Activated naive CD4-positive, alpha-beta T cell treated with anti-CD3 and anti-CD28 coated beads, Interleukin-2, amount 50 U/mL, for 72 hours (primary cell): ENCODE measurements at places on chromosomes 2 and 18.

GRCh38 chr2:215527736-215528135 lies 91.9 kb upstream of the FN1 start:
- no peak for DNase-seq

GRCh38 chr2:215410932-215411285 lies 25.0 kb downstream of the FN1 start:
- no peak for DNase-seq

DNA sequence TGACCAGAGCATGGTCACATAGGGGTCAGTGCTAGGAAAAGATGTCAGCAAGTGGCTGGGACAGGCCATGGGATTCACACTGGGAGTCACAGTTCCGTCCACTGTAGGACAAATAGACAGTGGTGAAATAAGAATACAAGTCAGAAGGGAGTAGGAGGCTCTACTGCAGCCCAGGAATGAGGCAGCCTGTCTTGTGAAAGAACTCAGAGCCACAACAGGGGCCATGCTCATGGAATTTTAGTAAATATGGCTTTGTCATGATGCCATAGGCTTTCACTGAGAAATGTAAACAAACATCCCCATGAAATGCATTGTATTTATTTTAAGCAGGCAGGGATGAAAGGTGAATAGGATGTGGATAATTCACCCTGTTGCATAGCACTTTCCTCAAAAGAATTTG lies 504.3 kb downstream of the SOX11 start:
- DNase-seq, result no peak

DNA sequence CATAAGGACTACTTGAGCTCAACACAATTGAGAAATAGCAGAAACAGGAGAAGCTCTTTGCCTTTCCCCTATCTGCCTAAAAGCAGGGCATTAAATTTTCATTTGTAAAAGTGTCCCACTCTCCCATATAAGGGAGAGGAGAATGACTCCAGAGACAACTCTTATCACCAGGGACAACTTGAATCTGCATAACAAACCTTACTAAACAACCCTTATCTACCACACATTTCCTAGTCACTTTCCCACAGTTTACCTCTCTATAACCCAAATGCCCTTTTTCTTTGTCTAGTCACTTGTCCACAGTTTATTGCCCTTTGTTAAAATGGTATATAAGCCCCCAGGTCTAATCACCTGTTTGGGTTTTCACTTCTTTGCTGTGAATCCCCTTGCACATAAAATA lies 37.5 kb upstream of the PPM1B start:
- DNase-seq, result no peak

DNA sequence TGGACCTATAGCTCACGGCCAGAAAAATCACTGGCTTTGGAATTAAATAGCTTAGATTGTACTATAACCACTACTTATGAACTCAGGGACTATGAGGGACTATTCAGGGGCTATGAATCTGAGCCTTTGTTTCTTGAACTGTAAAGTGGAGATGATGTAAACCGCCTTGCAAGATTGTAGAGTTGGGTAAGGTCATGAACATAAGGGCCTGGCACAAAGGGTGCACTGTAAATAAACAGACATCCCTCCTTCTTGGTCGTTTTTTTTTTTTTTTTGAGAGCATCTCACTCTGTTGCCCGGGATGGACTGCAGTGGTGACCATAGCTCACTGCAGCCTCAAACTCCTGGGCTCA lies 2.8 kb downstream of the TMEM177 start:
- no peak for DNase-seq

- no peak for DNase-seq
These were observed 99.6 kb downstream of the TPGS2 start for GRCh38 chr18:36729197-36729596.

GRCh38 chr18:58013241-58014211 lies 30.5 kb upstream of the NEDD4L start:
- no peak for DNase-seq

DNA sequence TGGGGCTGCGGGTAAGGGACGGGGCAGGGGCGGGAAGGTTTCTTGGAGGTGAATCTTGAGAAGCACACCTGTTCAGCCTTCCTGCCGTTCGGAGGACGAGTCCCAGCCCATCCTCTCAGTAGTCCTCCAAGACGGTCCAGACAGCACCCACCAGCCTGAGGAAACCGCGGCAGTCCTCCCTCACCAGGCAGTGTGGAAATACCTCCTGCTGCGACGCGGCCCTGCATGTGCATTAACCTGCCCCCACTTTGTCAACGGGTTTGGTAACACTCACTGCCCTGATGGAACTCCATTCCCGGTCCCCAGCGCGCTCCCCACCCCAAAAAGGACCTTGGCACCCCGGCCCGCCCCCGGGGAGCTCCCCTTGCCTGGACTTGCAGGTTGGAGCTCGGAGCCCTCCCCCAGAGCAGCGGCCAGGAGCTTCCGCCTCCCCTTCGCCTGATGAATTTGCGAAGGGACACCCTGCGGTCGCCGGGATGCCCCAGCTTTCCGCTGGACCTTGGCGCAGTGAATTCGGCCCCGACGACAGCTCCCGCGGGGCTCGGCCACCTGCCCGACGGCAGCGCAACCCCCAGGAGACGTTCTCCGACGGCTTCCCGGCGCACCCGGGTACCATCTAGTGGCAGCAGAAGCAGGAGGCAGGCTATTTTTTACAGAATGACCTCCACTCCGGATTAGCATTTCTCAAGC lies 31.5 kb downstream of the ACVR1C start:
- peak; percentile 62 for DNase-seq

DNA sequence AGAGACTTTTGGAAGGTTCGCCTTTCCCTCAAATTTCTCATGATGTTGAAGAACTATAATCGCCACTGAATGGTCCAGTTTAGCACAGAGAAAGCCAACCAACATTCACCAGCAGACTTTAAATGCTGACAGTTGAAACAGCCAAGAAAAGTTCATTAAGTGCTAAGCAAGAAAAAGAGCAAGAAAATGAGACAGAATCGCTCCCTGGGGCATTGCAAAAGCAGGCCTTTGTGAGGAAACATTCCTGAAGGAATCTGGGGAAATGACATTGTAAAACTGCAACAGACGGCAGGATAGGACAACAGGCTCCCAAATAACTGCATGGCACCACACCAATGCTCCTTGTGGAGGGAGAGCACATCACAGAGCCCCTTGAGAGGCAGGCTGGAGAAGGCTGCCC lies 269.3 kb upstream of the ID2 start:
- no peak for DNase-seq

GRCh38 chr2:143513081-143513480 lies 383.9 kb downstream of the ARHGAP15 start:
- no peak for DNase-seq

- no peak for DNase-seq
These were observed 253.0 kb downstream of the DCDC2C start for GRCh38 chr2:3956406-3956805.

GRCh38 chr2:141900826-141901225 lies 230.0 kb downstream of the LRP1B start:
- no peak for DNase-seq

GRCh38 chr2:39150890-39151497 lies 30.1 kb upstream of the SOS1 start:
- no peak for DNase-seq

- no peak for DNase-seq
These were observed 13.0 kb upstream of the TET3 start for GRCh38 chr2:73971722-73972121.

GRCh38 chr2:125745514-125745913 lies 910.4 kb upstream of the GYPC start:
- DNase-seq, result no peak

DNA sequence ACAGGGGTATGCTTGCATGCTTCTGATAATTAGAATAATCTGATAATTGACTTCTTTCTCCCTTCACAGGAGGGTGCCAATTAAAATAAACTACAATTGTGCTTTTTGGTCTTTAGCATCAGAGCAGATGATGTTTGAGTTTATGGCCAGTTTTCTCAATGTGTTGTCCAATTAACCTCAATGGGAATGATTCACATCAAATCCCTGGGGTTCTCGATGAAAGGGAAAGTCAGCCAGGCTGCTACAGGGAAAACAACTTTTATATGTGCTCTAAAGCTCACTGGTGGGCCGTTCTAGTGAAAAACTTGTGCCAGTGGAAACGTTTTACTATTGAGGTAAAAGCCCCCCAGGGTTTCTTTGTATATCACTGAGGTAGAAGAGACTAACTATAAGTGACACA lies 887.3 kb upstream of the CRIM1 start:
- no peak for DNase-seq

GRCh38 chr2:44100351-44100750 lies 68.3 kb upstream of the PPM1B start:
- no peak for DNase-seq

DNA sequence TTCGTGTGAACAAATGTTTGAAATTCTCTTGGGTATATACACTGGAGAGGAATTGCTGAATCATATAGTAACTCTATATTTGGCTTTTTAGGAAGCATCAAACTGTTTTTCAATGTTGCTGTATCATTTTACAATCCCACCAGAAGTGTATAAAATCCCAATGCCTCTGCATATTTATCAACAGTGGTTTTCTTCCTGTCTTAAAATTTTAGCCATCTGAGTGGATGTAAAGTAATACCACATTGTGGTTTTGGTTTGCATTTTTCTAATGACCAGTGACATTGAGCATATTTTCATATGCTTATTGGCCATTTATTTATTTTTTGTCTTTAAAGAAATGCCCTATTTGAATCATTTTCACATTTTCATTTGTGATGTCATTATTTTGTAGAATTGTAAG lies 22.8 kb upstream of the LRP1B start:
- no peak for DNase-seq

GRCh38 chr2:165544897-165545296 lies 75.4 kb downstream of the CSRNP3 start:
- DNase-seq, result no peak

DNA sequence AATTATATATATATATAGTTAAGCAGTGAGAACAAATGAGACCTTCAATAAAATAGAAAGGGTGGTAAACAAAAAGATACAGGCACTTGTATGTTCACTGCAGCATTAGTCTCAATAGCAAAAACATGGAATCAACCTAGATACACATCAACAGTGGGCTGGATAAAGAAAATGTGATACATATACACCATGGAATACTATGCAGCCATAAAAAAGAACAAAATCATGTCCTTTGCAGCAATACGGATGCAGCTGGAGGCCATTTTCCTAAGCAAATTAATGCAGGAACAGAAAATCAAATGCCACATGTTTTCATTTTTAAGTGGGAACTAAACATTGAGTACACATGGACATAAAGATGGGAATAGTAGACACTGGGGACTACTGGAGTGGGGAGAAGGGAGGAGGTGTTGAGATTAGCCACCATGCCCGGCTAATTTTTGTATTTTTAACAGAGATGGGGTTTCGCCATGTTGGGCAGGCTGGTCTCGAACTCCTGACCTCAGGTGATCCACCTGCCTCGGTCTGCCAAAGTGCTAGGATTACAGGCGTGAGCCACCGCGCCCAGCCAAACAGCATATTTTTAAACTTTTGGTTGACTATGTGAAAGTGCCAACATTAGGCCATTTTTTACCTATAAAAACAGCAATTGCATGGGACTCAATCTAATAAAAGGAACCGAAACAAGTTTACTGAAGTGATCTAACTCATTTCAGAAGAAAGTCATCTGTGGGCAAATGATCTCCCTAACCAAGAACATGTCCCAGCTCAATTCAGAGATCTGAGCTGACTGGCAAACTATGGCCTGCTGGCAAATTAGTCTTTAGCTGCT lies 23.7 kb downstream of the ICA1L start:
- no peak for DNase-seq
